ENCODE measurements at places on chromosomes 2 and 18.

GRCh38 chr2:73903313-73903712, 10.5 kb downstream of the ACTG2 start:
- DNase-seq = no peak

DNA sequence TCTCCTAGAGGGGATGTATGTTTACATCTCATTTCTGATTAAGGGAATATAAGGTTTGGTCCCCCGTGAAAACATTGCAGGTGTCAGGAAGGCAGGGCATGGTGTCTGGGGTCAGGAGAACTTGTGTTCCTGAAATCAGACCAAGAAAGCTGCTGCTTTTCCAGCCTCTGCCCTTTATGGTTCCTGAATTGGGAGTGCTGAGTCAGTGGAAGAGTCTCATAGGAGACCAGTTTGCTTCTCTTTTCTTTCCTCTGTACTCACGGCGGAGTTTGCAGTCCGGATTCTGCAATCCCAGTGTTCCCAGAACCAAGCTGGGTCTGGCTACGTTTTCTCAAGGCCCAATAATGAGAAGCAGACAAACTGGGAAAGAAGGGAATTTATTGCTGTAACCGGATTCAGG, 5.1 kb upstream of the MARCO start:
- no peak for DNase-seq

GRCh38 chr2:210199186-210199765, 26.0 kb downstream of the ACADL start:
- DNase-seq = peak; percentile 14

GRCh38 chr2:215693193-215693998, 257.5 kb upstream of the FN1 start:
- no peak for DNase-seq

- no peak for DNase-seq
These were observed 138.6 kb downstream of the B3GNT2 start for GRCh38 chr2:62334440-62335058.

- no peak for DNase-seq
These were observed 106.0 kb downstream of the DTNB start for GRCh38 chr2:25567406-25567805.

- no peak for DNase-seq
These were observed 67.0 kb downstream of the CACNB4 start for GRCh38 chr2:152031747-152032306.

- DNase-seq = no peak
These were observed 105.4 kb upstream of the SPRED2 start for GRCh38 chr2:65537651-65538385.

- DNase-seq = no peak
These were observed 2.7 kb upstream of the TGIF1 start for GRCh38 chr18:3447068-3447894.

- no peak for DNase-seq
These were observed 348.9 kb downstream of the HRH4 start for GRCh38 chr18:24809173-24809950.

- DNase-seq = no peak
These were observed 220.2 kb downstream of the PDE11A start for GRCh38 chr2:177852389-177852788.

- DNase-seq = no peak
These were observed 228.3 kb downstream of the C1D start for GRCh38 chr2:67834482-67834881.

DNA sequence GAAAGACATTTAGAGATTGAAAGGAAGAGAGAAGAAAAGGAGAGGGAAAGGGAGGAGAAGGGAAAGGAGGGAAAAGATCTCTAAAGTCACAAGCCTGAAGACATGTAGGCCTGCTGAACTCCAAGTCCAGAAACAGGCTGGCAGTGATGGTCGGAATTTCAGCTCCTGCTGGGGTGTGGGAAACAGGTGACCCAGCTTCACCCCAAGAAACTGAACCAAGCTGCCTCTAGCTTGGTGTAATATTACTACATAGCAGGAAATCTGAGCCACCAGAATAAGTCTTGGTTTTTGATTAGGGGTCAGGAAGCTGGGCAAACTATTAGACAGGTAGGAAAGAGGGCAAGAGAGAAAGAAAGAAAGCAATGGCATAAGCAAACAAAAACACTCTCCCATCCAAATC, 185.8 kb downstream of the PDE11A start:
- no peak for DNase-seq

GRCh38 chr2:170236680-170237047, 58.7 kb downstream of the MYO3B start:
- DNase-seq = no peak

- no peak for DNase-seq
These were observed 38.9 kb downstream of the ASB1 start for GRCh38 chr2:238465487-238466242.

- DNase-seq = no peak
These were observed 604.7 kb downstream of the CBLN2 start for GRCh38 chr18:71939483-71939882.
